ENCODE measurements at places on chromosomes 1 and 21.

DNA sequence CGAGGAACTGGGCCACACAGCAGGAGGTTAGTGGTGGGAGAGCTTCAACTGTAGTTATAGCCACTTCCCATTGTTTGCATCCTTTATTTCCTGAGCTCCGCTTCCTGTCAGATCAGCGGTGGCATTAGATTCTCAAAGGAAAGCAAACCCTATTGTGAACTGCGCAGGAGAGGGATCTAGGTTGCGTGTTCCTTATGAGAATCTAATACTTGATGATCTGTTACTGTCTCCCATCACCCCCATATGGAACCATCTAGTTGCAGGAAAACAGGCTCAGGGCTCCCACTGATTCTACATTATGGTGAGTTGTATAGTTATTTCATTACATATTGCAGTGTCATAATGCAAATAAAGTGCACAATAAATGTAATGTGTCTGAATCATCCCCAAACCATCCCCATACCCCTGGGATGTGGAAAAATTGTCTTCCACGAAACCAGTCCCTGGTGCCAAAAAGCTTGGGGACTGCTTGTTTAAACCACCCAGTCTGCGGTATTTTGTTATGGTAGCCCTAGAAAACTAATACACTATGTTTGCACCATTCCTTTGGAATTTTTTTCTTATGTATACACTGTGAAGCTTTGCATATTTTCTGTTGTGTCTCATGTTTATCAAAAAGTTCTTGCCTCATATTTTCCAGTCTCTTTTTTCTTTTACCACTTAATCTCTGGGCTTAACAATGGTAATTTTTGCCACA, 136.6 kb upstream of the IVNS1ABP start:
- peak; percentile 97 for DNase-seq

DNA sequence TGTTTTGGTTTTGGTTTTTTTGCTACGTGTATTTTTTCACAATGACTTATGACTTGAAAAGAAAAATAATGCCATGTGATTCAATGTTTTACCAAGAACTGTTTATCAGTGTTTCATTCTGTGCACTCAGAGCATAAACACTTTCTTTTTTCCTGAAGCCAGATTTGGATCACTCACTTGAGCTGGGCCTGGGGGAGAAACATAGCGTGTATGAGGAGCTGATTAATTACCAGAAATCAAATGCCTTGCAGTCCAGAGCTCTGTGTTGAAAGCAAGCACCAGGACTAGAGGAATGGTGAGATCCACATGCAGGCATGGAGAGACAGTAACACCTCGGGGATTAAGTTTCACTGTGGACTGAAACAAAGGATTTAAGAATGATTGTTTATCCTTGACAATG, 642.1 kb upstream of the ADGRL2 start:
- DNase-seq: peak; percentile 72

DNA sequence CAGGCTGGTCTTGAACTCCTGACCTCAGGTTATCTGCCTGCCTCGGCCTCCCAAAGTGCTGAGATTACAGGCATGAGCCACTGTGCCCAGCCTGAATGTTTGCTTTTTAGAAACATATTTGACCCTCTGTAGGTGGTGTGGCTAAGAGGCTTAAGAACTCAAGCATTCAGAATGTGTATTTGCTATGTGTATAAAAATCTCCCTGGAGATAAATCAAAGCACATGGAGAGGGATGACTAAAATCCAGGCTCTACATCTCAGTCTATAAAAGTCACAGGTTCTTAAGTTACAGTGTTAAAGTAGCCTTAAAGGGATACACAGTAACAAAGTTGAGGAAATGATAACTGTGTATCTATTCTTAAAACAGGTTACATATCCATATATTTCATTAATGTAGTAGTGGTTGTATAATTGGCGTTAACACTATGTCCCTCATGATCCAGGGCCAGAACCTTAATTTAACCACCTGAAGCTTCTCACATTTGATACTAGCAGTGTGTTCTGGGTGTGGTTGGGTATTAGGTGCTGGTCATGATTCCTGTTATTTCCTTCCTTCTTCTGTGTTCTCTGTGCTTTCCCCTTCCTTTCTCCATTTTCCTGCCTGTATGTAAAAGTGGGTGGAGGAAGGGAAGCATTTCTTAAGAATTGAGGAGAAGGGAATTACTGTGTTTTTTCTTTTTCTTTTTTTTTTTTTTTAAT, 16.2 kb downstream of the GIPC2 start:
- DNase-seq: peak; percentile 83

- no peak for DNase-seq
Measured at GRCh38 chr21:41831866-41832595, 47.1 kb downstream of the PRDM15 start.

- no peak for DNase-seq
Measured at GRCh38 chr1:63255153-63255552, 67.2 kb upstream of the FOXD3 start.

DNA sequence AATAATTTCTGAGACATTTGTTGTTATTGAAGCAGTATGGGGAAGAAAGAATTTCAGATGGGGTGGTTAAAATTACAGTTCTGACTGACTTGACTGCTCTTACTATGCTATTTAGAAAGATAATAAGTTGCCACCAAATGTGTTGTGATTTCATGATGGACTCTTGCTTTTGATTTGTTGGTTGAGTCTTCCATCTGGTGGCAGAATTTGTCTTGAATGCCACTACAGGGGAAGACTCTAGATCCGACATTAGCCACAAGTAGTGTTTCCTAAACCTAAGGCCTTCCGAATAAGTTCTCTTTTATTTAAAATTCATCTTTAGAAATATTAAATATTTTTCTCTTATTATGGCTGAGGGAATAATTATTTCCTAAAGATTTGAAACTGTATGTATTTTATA, 190.9 kb upstream of the ADGRL4 start:
- DNase-seq: peak; percentile 53

DNA sequence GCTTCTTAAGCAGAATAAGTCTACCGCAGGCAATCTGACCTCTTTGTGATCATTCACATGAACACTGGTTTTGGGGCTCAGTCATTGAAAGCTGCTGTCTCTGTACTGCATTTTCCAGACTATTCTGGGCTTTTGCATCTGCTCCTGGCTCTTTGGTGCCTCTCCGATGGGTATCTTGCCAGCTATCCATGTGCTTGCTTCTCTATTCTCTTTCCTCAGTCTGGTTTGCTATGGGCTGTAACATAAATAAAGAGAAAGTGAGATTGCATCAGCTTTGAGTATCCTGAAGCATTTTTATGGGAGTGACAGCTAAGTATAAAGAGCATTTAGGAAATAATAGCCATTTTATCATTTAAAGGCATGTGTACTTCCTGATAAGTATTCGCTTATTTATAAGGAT, 70.7 kb downstream of the C1orf21 start:
- DNase-seq: peak; percentile 54

DNA sequence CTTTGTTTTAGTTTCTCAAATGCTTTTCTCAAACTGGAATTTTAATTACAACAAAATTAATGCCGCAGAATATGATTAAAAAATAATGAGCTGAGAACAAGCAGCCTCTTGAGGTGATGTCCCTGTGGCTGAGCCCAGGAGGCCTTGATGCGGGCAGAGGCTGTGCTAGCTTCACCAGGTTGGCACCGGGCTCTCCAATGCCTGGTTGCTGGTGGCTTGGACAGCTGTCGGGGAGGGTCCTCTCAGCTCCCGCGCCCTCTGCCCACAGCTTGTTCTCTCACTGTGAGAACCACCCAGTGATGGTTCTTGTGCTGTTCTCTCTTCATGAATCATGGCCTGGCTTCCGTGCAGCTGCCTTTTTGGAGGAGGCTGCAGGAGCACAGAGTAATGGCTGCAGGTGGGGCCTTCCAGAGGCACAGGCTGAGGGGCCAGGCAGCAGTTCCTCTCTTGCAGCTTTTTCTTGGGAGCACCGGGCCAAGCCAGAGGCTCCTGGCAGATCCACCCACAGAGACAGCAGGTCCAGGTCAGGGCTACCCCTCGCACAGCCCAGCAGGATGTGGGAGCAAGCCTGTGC, 156.3 kb downstream of the PCBP3 start:
- no peak for DNase-seq

DNA sequence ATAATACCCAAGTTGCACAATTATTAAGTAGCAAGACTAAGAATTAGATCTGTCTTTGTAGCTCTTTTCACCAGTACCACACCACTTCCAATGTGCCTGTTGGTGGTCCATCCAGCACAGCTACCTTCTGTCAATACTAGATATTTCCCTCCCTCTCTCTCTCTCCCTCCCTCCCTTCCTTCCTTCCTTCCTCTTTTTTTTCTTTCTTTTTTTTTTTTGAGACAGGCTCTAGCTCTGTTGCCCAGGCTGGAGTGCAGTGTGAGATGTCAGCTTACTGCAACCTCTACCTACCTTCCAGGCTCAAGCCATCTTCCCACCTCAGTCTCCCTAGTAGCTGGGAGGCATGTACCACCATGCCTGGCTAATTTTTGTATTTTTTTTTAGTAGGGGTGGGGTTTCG, 21.1 kb downstream of the KPNA6 start:
- no peak for DNase-seq

- DNase-seq: no peak
Measured at GRCh38 chr1:229328598-229329362, 14.1 kb downstream of the CCSAP start.

GRCh38 chr21:36966066-36966820, at the start of gene HLCS:
HLCS (minus strand) TSS chr21:36966669; CDS start chr21:36966638, 31 bp downstream.
- DNase-seq: peak; percentile 68

- DNase-seq: peak; percentile 23
Measured at GRCh38 chr1:41980827-41981653, 62.3 kb upstream of the HIVEP3 start.

GRCh38 chr1:109475261-109475660, 8.4 kb upstream of the ATXN7L2 start:
- DNase-seq: no peak

- DNase-seq: peak; percentile 50
Measured at GRCh38 chr1:91502672-91503184, 2.1 kb downstream of the CDC7 start.

- DNase-seq: no peak
Measured at GRCh38 chr1:193325771-193326170, 139.4 kb upstream of the B3GALT2 start.

DNA sequence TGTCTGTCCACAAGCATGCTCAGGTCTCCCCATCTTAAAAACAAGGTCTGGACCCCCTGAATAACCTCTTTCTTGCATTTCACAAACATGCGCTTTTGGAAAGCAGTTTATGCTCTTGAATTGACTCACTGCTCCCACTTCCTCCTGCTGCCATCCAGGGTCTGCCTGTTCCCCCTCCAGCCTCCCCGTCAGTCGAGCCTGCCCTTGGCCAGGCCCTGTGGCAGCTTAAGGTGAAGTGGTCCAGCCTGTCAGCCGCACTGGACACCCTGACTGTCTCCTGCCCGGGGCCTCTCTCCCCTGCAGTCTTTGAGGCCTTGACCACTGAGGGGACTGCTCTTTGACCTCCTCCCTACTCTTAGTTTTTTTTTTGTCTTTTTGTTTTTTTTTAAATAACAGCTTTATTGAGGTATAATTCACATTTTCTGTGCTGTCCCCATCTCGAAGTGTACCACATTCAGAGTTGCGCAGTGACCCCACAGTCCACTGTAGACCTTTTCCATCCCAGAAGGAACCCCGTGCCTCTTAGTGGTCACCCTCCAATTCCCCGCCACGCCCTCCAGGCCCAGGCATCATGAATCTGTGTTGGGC, 18.3 kb downstream of the GPR137B start:
- DNase-seq: no peak

GRCh38 chr1:216815260-216816131, 92.3 kb upstream of the ESRRG start:
- DNase-seq: peak; percentile 9

DNA sequence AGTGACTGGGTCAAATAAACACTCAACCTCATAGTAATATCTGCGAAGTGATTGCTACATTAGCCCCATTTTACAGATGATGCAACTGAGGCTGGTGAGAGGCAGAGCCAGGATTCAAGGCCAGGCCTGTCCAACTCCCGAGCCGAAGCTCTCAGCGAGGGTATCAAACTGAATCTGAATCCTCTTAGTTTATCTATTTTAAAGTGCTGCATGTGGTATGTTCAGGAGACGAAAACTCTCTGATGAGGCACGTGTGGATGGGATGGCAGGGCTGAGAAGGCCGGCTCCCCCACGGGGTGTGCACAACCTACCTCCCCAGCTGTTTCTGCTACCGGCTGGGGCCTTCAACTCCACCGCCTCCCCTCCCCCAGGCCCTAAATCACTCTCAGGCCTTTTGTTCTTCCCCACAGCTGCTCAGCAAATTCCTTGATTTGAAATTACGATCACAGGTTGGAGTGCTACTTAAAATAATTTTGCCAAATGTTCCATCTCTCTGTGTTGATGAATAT, 171.8 kb downstream of the TOMM20 start:
- no peak for DNase-seq

GRCh38 chr1:12774801-12775345, 1.3 kb downstream of the PRAMEF12 start:
- DNase-seq: no peak

GRCh38 chr21:44379515-44379848, 26.1 kb downstream of the TRPM2 start:
- no peak for DNase-seq

GRCh38 chr1:225844236-225845061, 34.5 kb downstream of the EPHX1 start:
- DNase-seq: no peak

GRCh38 chr1:41236781-41237180, 5.3 kb downstream of the SCMH1 start:
- DNase-seq: peak; percentile 29

DNA sequence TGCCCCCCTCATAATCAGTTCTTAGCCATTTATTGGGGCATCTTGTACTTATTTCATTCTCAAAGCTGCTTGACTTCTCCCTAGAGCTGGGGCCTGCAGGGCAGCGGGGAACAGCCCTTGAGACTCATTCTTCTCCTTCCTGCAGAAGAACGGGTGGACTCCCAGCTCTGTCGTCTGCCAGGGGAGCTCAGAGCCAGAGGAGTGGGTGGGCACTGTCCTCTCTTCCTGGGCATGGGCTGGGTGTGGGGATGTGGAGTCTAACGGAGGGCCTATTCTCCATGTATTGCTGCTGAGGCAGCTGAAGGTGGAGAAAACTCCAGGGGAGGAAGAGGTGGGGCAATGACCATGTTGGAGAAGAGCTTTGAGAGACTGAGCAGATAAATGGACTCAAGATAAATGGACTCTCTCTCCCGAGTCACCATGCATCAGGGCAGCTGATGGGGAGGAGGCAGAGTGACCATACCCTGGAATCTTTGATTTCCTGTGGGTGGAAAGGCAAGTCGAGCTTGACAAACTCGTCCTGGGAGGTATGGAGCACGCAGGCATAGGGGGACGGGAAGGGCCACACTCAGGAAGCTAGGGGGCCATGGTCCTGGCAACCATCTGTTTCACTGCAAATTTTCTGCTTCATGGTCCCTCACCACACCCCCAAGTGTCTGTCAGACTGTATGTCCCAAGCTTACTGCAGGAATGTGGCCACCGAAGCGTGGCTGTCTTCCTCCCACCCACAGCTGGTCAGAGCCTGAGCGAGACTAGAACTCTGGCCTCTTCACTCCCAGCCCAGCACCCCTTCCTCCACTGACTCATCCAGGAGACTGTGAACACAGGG, 56.9 kb upstream of the ATP2B4 start:
- DNase-seq: no peak

GRCh38 chr1:226734611-226735153, 4.4 kb downstream of the ITPKB start:
- no peak for DNase-seq

DNA sequence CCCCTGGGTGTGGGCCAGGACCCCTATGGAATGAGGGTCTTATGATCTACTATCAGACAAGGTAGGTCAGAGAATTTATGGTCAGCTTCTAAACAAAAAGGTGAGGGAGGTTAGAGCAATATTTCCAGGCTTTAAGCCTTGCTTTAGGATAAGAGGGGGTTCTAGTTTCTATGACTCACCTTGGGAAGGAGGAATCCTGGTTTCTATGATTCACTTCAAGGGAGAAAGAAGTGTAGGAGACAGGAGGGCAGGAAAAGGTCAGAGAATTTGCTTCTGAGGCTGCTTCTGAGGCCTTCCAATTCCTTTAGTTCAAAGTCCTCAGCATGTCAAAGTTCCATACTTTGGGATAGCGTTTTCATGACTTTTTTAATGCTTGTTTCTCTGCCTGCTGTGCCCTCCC, 35.2 kb downstream of the RGL1 start:
- peak; percentile 66 for DNase-seq
